ENCODE measurements at places on chromosomes 7 and 10.

DNA sequence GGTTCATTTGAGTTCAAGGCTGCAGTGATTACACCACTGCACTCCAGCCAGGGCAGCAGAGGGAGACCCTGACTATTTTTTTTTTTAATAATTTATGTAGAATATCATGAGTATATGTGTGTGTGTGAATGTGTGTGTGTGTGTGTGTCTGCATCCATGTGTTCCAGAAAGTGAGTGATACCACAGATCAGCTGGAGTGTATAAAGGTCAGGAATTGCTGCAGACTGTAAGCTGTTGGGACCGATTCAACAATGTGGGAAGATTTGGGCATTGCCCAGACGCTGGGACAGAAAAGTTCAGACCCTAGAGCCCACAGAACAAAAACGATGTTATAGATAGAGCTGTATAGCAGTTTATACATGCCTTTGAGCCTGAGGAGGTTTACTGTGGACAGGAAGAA is 435.6 kb downstream of the CCSER2 start:
- no peak for DNase-seq

GRCh38 chr7:69177461-69177861 is 420.8 kb upstream of the AUTS2 start:
- DNase-seq = no peak

- no peak for DNase-seq
Observed at GRCh38 chr10:72809006-72809405, 84.5 kb upstream of the OIT3 start.

- DNase-seq = no peak
Observed at GRCh38 chr10:6195376-6195775, 7.4 kb upstream of the PFKFB3 start.

GRCh38 chr7:102463841-102464576 is 654 bp downstream of the ALKBH4 start:
- no peak for DNase-seq

GRCh38 chr10:6142644-6143043 is 53.8 kb downstream of the RBM17 start:
- DNase-seq = no peak

GRCh38 chr10:98418665-98419468 is 3.9 kb upstream of the PYROXD2 start:
- no peak for DNase-seq

GRCh38 chr7:2528481-2529095 is 9.0 kb downstream of the LFNG start:
- no peak for DNase-seq

DNA sequence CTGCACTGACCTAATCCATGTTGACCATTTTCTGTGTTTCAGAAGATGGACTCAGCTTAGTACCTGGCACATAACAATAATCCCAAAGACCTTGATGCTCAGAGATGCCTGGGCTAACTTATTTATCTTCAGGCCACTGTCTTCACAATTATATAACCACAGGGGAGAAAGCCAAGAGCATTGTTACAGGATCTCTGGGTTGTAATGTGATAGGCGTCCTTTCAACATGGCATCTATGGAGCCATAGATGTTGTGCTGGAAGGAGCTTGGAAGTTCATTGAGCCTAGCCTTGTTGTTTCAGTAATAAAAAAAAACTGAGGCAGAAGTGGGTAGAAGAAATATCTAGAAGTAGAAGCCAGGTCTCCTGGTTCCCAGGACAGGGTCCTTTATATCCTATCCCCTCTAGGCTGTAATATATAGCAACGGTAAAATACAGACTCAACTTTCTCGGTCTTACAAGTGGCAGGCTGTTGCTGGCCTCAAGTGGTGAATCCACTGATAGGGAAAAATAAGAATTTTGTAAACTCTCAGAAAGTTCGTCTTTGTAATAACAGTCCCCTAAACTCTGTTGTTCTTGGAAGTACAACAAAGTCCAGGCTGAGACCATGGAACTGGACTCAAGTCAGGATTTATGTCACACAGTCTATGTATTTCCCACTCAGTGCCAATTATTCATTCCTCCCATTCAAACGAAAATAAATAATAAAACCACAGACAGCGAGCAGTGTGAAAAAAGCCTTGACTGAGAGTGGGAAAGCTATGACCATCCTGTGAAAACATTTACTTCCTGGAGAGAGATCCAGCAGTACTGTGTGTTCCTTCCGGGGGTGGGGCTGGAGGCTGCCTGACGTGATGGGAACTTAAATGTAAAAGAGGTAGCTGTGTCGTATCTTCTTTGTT is 277.6 kb downstream of the REEP3 start:
- DNase-seq = no peak

DNA sequence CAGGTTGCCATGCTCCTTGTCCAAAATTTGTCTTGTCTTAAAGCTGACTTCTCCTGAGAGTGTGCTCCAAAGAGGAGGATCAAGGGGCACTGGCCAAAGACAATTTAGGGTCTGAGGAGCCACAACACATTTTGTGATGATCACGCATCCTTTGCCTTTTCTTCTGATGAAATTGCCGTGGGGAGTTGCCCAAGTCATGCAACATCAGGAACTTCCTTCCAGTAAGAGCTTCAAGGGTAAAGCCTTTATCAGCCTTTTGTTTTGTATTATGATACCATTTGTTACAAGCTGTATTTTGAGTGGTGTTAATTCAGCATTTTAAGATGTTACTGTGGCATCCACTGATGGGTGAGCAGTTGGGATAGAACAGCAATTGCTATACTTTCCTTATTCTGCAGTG is 131.2 kb upstream of the MKI67 start:
- DNase-seq = no peak

DNA sequence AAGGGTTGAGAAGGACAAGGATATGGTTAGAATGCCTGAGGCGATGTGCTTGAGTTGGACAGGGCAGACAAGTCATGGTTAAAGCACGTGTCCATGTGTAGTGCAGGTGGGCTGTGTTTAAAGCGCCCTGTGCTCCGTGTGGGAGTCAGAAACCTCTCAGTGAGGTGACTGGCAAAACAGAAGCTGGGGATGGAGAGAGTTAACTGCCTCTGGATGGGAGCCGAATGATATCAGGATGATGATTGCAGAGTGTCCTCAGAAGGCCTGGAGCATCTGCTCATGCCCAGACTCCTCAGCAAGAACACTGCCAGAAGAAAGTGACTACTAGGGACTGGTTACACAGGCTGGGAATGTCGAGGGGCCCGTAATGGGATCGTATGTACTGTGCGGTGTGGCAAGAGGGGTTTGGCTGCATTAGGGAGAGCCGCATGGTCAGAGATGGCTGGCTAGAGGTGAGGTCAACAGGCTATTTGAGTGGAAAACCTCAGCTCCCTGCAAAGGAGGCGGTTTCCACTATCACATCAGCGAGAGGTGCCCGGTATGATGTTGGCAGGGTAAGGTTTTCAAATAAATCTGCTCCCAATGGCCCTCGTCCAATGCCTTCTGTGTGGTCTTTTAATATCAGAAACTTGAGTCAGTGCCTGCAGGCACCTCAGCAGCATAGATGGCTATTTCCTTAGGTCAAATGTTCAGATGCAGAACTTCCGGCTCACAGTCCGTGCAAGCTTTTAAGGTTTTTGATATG is 26.1 kb upstream of the MRC1 start:
- no peak for DNase-seq

DNA sequence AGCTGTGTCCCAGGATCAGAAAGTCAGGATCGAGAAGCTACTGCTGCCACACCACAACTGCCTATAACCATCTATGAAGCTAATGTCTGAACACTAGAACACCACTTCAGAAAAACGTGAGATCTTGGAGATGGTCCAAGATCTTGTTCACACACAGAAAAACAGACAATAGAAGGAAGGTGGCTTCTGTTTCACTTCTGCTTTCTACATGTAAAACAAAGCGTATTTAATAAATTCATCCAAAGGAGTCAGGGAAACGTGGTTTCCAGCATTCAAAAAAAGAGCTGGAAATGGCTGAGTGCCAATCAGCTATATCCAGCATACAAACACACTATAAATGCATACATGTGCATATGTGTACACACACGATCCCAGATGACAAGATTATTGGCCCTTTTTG is 70.2 kb upstream of the CCDC71L start:
- no peak for DNase-seq

- DNase-seq = no peak
Observed at GRCh38 chr10:76155961-76156360, 724.5 kb downstream of the LRMDA start.

GRCh38 chr7:34165927-34166550 is 260.7 kb downstream of the BMPER start:
- no peak for DNase-seq

Measured in NCI-H1417 treated with DMSO at 0.1 percent for 48 hours (cell line).